ENCODE measurements at places on chromosomes 3 and 15. TPM values are rescaled to one million over a fixed set of nuclear protein-coding genes. Genes with fewer than 3 reads are reported as not detected.

- DNase-seq, result peak; percentile 66
These were observed 34.6 kb downstream of the GASK1A start for GRCh38 chr3:43013743-43014155.

GRCh38 chr3:133457025-133457424 lies 57.2 kb downstream of the BFSP2 start:
- no peak for DNase-seq

DVL3 gene
- total RNA-seq, result 59.7 TPM

DNA sequence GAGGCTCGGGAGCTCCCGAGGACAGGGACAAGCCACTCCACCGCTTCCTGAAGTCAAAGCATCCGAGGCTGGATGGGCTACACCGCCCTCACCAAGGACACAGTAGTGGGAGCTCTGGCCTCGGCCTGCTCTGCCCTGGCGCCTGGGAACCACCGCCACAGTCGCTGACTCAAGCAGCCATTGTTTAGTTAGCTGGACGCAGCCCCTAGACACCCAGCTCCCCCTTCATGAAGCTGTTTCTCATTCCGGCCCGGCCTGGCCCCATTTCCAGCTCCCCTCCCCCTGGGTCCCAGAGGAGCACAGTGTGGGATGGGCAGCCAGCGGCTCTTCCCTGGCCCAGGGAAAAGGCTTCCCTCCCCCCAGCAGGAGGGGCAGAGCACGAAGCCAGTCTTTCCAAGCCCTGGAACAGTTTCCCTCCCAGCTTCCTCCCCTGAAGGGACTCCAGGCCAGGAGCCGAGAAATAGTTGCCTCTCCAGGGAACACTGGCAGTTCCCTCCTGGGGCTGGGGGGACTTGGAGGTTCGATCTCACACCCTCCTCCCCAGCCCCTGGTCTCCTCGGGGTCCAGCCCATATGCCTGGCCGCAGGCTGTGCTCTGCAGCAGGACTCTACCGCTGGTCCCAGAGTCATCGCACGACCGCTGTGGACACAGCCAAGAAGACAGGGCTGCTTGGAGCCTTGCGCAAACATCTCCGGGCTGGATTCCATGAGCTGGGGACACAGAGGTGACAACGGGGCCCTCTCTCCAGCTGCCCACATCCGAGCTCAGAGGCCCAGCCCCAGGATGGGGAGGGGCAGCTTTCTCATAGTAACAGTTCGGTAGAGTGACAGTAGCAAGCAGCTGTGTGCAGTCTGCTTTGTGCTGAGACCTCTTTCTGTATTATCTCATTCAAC lies 10.0 kb downstream of the PLXND1 start:
- DNase-seq, result peak; percentile 25

DNA sequence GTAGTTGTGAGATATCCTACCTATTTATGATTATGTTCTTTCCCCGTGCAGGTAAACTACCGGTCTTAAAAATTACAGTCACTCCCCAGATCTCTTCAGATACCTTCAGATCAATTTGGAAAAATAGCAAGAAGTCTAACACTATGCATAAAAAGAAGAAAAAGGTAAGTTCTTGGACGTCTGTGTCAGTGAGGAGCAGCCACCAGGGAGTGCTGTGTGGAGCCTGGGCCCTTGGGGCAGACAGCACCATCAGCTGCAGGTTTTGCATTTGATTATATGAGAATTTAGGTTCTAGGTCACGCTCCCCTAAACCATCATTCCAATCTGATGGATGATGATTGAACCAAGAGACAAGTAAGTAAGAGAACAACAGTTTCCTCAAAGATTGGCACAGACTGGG lies 8.9 kb upstream of the RNF7 start:
- DNase-seq, result peak; percentile 27

DNA sequence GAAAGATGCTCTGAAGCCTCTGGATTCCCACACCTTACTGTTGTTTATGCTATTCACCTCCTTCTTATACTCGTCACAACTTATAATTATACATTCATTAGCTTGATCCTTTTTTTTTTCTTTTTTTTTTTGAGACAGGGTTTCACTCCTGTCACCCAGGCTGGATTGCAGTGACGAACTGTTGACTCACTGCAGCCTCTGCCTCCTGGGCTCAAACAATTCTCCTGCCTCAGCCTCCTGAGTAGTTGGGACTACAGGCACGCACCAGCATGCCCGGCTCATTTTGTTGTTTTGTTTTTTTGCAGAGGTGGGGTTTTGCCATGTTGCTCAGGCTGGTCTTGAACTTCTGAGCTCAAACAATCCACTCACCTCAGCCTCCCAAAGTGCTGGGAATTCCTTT lies 143.6 kb downstream of the PLCL2 start:
- DNase-seq, result no peak

- no peak for DNase-seq
These were observed 1072.1 kb downstream of the PLOD2 start for GRCh38 chr3:145088917-145089316.

- DNase-seq, result no peak
These were observed 586.9 kb upstream of the DPPA4 start for GRCh38 chr3:109924196-109924595.

SCN11A gene
- 0.07 TPM for total RNA-seq

DNA sequence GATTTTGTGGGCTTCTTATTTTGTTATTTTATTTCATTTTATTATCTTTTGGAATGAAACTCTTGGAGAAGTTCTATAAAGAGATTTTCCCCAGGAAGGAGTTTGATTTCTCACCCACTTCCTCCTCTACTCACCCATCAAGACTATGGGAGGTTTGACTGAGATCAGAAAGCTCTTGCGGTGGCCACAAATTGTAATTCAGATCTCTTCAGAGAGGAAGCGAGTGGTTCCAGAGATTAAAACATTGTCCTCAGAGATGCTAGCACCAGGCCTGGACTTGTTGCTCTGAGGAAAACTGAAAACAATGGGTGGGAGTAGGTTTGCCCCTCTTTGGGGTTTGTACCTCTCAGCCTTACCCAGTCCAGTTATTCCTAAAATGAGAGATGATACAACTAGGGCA lies 8.1 kb upstream of the MUC13 start:
- no peak for DNase-seq

GRCh38 chr3:121660356-121661171 lies at the start of gene HCLS1:
TSS of gene HCLS1 (minus strand) at chr3:121660903. CDS start at chr3:121658347, 2,556 bp downstream.
- peak; percentile 68 for DNase-seq

DNA sequence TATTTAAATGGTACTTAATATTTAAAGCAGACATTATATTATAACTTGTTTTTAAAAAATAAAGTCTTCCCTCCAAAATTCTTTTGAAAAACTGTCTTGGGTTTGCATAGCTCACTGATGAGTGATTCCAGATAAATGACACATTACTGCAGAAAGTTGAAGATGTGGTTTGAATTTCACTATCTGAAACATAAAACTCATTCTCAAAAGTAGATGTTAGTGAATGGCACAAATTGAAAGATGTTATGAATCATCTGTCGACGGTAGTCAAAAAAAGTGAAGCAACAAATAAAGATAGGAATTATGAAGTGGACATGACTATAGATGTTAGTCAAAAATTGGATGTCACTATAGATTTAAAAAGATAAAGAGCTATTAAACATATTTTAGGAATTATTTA lies 280.5 kb downstream of the GAP43 start:
- no peak for DNase-seq

DNA sequence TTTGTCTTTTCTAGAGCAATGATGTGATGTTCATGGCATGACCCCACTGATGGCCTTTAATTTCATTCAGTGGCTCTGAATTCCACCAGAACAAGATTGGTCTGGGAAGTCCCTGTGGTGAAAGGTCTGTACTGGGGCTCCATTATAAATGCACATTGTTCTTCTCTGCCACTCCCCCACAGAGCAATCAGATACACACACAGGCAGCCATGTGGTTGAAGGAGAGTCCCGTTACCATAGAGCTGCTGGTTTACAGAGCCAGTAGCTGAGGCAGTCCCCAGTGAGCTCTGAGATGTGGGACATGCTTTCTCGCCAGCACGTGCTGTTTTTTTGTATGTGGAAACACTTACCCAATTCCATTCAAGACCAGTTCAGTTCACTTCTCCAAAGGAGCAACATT lies 172.7 kb upstream of the TRIM42 start:
- no peak for DNase-seq

- DNase-seq, result peak; percentile 79
These were observed 24.4 kb upstream of the FRMD4B start for GRCh38 chr3:69410301-69410700.

- peak; percentile 81 for DNase-seq
These were observed 6.5 kb upstream of the DNASE1L3 start for GRCh38 chr3:58217209-58217811.

GOLGA6L7 gene
- total RNA-seq, result not detected

VPS39 gene
- total RNA-seq, result 115 TPM

DNA sequence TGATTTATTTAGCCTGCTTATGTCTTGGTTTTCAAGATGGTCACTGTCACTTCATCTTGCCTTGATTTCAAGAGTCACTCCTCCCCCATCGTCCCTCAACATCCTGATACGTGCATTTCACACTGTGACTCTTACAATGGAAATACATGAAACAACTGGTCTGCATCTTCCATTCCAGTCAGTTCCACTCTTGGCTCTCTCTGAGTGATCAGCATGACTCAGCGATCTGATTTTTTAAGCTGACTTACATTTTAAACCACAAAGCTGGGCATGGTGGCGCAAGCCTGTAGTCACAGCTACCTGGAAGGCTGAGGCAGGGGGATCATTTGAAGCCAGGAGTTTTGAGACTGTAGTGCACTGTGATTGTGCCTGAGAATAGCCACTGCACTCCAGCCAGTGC lies 271.2 kb upstream of the ROPN1 start:
- no peak for DNase-seq

DNA sequence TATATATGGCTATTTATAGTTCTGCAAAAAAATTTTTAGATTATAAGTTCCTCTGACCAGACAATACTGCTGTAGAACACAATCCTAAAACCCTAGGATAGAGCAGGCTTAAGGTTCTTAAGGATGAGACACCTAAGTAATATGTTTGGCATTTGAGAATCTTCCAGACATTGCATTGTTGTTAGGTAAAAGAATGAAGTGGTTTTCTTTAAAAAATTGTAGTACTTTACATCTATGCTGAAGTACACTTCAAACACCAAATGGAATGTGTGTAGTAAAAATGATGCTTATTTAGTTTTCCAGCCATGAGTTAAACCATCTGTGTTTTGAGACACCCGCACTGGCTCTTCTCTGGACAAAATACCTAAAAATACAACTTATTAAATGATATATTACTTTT lies 857.7 kb downstream of the OTOL1 start:
- no peak for DNase-seq

IQCH gene
- 1.4 TPM for total RNA-seq

DNAH1 gene
- 72.3 TPM for total RNA-seq

GRCh38 chr15:41661518-41662225 lies 1.5 kb downstream of the MGA start:
- peak; percentile 70 for DNase-seq

- DNase-seq, result no peak
These were observed 405.9 kb upstream of the LMCD1 start for GRCh38 chr3:8095724-8096123.

GRCh38 chr3:15923640-15924405 lies 126.0 kb upstream of the ANKRD28 start:
- peak; percentile 38 for DNase-seq

- DNase-seq, result peak; percentile 19
These were observed 41.2 kb downstream of the RLBP1 start for GRCh38 chr15:89179966-89180875.

DNA sequence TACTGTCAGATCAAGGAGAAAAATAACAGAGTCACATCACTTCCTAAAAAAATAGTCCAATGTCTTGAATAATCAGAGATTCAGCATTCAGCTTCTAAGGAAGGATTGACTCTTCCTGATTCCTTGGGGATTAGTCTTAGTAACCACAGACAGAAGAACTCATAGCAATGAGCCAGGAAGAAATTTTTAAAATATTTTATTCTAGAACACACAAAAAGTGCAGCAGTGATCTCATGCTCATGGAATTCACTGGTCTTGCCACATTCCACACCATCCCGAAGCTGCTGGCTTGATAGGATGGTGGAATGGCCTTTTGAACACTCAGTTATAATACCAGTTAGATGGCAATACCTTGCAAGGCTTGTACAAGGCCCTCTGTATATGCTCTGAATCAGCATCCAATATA lies 43.0 kb upstream of the ABI3BP start:
- no peak for DNase-seq

GRCh38 chr15:49255966-49256759 lies 86.1 kb downstream of the GALK2 start:
- no peak for DNase-seq

- no peak for DNase-seq
These were observed 124.6 kb upstream of the ARHGEF3 start for GRCh38 chr3:56926243-56926946.

OGG1 gene
- total RNA-seq, result 52.1 TPM

- DNase-seq, result no peak
These were observed 100.7 kb downstream of the SHOX2 start for GRCh38 chr3:158005391-158006100.

DNA sequence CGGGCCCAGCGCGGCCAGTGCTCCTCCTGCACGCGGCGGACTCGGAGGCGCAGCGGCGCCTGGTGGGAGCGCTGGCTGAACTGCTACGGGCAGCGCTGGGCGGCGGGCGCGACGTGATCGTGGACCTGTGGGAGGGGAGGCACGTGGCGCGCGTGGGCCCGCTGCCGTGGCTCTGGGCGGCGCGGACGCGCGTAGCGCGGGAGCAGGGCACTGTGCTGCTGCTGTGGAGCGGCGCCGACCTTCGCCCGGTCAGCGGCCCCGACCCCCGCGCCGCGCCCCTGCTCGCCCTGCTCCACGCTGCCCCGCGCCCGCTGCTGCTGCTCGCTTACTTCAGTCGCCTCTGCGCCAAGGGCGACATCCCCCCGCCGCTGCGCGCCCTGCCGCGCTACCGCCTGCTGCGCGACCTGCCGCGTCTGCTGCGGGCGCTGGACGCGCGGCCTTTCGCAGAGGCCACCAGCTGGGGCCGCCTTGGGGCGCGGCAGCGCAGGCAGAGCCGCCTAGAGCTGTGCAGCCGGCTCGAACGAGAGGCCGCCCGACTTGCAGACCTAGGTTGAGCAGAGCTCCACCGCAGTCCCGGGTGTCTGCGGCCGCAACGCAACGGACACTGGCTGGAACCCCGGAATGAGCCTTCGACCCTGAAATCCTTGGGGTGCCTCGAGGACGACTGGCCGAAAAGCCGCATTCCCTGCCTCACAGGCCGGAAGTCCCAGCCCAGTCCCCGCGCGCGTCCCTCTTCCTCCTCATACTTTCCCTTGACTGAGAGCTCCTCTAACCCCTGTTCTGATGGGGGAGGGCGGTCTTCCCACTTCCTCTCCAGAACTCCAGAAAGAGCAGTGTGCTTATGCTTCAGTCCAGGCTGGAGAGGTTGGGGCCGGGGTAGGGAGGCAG lies 1.4 kb upstream of the IL17RC start:
- DNase-seq, result peak; percentile 29

ATP10A gene
- total RNA-seq, result 50.1 TPM

HIGD1A gene
- total RNA-seq, result 24.5 TPM

ZNF660 gene
- total RNA-seq, result 7.3 TPM

DNA sequence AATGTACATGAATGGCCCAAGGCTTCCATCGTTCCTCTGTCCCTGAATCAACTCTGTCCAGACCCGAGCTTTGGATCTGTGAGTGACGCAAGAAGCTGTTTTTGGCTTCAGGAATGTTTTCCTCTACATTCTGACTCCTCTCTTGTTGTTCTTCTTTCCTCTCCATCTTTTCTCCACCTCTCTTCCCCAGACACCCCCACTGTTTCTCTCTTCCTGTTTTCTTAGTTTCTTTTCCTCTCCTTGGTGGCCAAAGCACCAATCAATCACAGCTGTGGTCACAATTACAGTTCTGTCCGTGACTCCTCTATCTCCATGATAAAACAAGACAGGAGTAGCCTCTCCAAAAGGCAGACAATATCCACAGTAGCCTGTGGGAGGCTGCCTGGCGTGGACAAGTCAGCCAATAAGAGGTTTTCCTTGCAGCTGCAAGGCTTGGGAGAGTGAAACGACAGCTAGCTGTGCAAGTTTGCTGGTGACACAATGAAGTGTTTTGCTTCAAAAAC lies 4.9 kb upstream of the TMEM212 start:
- no peak for DNase-seq

CCDC39 gene
- total RNA-seq, result not detected

All from natural killer cell (primary cell).